ENCODE measurements at places on chromosomes 2 and 18. TPM values are rescaled to one million over a fixed set of nuclear protein-coding genes. Genes with fewer than 3 reads are reported as not detected.

Gene ATOH8
- total RNA-seq = 0.47 TPM

GRCh38 chr2:29628108-29628745 is 293.2 kb downstream of the ALK start:
- DNase-seq = no peak

Gene ILKAP
- 55.4 TPM for total RNA-seq

- DNase-seq = peak; percentile 29
Observed at GRCh38 chr2:178241844-178242551, 47.7 kb downstream of the OSBPL6 start.
